ENCODE measurements at places on chromosomes 5 and 9.

DNA sequence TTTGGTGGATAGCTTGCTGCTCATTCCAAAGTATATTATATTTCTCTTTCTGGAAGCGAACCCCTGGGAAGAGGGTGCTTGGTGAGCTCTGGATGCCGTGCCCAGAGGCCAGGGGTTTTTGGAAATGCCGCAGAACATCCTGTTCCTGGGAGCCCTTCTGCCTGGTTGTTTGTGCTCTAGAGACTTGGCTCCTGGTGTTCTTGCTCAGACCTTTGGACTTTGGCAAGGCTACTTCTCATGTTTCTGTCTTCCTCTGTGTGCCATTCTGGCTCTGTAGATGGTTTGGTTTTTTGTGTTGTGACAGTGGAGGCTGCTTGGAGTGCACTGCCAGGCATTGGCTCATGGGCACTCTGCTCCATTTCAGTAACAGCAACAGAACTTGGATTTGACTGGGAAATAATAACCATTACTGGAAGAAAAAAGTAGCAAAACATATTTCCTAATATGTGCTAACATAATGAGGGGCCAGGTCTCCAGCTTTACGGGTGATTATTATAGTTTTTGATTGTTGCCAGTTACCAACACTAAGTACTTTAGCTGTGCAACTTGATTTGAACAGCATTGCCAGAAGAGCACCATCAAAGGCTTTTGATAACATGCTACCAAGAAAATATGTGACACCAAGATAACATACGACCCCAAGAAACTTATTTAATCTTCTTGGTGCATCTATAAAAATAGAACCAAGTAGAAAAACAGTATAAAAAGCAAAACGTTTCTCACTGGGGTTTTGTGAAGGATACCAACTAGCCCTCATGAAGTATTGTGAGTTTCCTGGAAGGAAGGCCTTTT is 94.2 kb downstream of the PCSK1 start:
- no peak for DNase-seq

- no peak for DNase-seq
Measured at GRCh38 chr5:150879358-150879757, 25.4 kb downstream of the ZNF300 start.

DNA sequence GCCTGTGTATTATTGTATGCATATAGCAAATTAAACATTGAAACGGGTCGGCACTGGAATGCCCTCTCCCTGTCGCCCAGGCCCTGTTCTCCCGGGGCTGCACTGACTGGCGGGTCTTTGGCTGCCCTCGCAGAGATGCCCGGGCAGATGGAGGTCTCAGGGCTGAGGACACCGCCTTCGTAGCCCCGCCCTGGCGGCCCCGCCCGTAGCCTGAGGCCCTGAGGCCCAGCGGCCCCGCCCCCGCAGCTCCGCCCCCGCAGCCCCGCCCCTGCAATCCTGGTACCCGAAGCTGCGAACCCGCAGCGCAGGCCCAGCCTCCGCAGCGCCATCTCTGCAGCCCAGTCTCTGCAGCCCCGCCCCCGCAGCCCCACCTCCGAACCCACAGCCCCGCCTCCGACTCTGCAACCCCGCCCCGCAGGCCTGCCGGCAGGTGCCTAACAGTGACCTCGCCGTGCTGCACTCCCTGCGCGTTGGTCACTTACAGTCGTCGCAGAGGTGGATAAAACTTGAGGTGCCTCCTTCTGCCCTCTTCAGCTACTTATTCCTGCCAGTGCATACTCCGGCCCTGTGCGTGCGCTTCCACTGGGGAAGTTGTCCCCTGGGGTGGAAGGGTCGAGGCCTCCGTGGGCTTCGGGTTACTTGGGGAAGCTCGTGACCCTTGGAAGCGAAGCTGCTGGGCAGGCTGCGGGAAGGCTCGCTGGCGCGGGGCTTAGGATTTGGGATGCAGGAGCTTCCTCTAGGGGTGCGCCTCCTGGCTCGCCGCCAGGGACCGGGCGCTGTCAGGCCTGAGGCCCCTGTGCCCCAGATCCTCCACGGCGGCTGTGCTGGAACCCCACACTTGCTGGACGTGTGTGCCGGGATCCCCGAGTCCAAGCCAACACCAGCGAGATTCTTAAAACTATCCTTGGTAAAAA is 72.3 kb downstream of the ICE1 start:
- DNase-seq = no peak

- no peak for DNase-seq
Measured at GRCh38 chr5:28523888-28524635, 1485.7 kb upstream of the CDH9 start.

DNA sequence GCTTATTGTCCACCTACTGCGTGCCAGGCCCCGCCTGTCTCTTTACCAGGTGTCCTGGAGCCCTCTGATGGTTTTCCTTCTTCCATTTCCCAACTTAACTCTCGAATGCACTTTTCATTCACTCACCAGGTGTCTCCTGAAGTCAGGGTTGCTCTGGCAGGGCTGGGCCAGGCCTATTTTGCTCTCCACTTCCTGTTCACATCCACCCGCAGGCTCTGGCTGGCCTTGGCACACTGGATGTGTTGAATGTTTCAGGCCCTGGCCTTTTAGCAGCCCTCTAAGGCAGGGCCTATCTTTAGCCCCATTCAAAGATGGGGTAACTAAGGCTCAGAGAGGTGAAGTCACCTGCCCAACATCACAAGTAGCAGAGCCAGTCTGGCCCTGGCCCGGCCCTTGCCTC is 16.4 kb downstream of the LRRC8A start:
- no peak for DNase-seq

GRCh38 chr5:16051246-16051755 is 128.3 kb downstream of the MARCHF11 start:
- peak; percentile 3 for DNase-seq

DNA sequence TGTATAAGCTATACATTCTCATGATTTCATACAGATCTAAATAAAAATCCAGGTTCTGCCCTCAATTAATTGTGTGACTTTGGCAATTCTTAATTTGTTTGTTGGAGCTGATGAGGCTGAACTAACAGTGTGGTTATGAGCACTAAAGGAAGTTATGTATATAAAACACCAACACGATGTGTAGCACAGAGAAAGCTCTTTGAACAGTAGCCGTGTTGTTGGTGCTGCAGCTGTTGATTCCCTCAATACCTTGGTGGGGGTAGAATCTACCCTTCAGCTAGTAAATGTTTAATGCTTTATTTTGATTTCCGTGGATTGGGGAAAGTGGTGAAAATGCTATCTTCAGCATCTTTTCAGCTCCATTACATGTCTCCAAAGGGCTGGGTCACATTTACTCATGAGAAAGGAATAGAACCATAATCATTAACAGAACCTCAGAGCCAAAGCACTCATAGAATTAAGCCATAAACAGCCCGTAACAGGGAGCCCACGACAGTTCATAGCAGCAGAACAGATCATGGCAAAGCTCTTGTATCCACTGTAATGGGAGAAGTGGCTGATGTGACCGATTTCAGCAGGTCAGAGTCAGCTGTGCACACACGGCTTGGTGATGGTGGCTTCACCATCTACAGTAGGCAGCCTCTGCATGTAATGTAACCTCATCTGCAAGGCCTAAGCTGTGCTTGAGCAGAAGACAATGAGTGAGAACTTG is 332.7 kb downstream of the DIRAS2 start:
- no peak for DNase-seq

DNA sequence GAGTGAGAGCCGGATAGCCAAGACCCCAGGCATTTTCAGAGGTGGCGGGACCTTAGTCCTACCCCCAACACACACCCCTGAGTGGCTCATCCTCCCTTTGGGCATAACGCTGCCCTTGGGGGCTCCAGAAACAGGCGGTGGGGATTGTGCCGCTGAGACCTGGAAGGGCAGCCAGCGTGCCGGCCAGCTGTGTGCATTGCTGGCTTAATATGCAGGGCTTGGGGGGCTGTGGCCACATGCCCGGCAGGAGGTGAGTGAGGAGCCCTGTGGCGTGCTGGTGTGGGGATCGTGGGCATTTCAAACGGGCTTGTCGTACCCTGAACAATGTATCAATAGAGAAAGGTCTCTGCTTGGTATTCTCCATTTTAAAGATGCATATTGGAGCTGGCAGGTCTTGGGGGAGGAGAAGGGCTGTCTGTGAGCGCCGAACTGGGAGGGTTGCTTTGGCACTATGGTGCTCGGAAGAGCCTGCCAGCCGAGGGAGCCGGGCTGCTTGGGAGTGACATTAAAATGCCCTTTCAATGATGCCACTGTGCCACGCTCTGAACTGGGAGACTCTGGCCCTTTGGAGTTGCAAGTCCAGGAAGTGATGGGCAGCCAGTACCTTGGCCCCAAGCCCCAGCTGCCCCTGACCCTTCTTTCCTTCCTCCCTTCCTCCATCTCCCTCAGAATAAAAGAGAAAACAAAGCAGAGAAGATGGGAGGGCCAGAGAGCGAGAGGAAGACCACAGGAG is 11.2 kb upstream of the OLFM1 start:
- no peak for DNase-seq

DNA sequence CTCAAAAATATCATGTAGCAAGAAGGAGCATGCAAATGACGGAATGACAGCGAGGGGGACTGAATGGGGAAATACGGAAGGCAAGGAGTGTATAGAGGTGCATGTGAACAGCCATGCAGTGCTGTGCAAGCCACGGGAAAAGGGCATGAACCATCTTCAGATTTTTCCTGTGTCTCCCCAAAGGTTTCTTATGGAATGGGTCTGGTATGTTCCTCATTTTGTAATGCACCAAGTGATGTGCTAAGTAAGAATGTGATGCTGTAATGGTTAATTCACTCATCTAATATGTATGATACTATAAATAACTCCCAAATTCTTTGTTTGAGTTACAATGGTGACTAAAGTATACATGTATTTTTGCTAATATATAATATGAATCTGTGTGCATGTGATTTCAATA is 99.0 kb upstream of the DAB2 start:
- DNase-seq = no peak

DNA sequence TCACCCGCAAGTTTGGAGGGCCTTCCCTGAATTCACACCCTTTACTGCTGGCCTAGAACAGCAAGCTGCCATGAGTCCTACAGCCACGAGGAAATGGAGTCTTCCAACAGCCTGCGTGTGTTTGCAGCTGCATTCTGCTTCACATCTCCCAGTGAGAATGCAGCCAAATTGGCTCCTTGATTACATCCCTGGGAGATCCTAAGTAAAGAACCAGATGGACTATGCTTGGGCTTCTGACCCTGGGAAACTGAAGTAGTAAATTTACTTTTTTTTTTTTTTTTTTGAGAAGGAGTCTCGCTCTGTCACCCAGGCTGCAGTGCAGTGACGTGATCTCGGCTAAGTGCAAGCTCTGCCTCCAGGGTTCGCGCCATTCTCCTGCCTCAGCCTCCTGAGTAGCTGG is 617.0 kb upstream of the CDH18 start:
- no peak for DNase-seq

GRCh38 chr5:157107508-157107907 is 1.3 kb downstream of the HAVCR2 start:
- DNase-seq = no peak

DNA sequence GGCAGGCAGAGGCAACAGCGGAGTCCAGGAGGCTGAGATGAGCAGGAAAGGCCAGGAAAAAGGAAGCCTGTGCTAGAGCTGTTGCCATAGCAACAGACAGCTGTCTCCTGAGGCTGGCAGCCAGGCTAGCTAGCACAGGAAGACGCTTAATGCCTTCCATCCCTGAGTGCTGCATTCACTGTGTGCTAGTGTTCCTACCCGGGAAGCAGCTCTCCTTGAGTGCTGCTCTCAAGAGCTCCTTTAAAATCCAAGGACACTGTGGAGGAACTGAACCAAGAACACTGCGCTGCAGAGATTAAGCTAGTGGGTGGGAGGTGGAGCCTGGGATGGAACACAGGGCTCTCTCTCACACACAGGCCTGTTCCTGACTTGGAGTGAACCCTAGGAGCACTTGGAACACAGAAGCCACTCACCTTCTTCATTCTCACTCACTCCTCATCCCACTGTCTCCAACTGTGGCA is 53.5 kb upstream of the IL7R start:
- DNase-seq = peak; percentile 31

GRCh38 chr9:6414247-6414641 is 1.2 kb downstream of the UHRF2 start:
- peak; percentile 48 for DNase-seq

GRCh38 chr5:9431496-9432258 is 114.2 kb downstream of the SEMA5A start:
- DNase-seq = peak; percentile 76

GRCh38 chr9:103458826-103459225 is 463.7 kb downstream of the CYLC2 start:
- no peak for DNase-seq

- DNase-seq = no peak
Measured at GRCh38 chr5:35188031-35188457, 42.2 kb downstream of the PRLR start.

GRCh38 chr9:114574438-114574837 is 13.1 kb upstream of the ATP6V1G1 start:
- no peak for DNase-seq

DNA sequence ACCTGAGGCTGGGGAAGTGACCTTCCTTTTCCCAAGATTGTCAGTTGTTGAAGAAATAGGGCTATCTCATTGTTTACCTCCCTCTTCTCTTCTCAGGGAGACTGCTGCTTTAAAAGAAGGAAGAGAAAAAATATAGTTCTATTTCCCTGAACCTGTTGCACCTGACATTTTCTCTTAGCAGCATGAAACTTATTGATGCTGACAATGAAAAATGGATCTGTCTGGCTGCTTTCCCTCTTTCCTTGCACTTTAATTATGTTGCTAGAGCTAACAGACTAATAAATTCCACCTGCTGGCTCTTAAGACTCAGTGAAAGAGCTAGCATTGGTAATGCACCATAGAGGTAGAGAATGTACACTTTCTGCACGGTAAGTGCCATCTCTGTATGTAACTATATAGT is 6.2 kb upstream of the CKMT2 start:
- no peak for DNase-seq

GRCh38 chr5:79875230-79875629 is 115.8 kb downstream of the MTX3 start:
- no peak for DNase-seq

GRCh38 chr5:27773166-27773565 is 734.8 kb upstream of the CDH9 start:
- no peak for DNase-seq

Data from foreskin melanocyte (primary cell).